ENCODE measurements at places on chromosomes 4 and X. TPM values are rescaled to one million over a fixed set of nuclear protein-coding genes. Genes with fewer than 3 reads are reported as not detected.
A peak's percentile ranks its signal among the peaks of the same experiment; 100 is the strongest.

- H3K4me1 ChIP-seq, result no peaks in the 10 kb centered on the region
- no peak overlapping the region for H3K4me3 ChIP-seq
- H3K36me3 ChIP-seq, result peaks cover 2% of the 10 kb centered on the region
- no peaks in the 10 kb centered on the region for H3K27me3 ChIP-seq
- no peak for DNase-seq
- no peak overlapping the region for H3K27ac ChIP-seq
Measured at GRCh38 chr4:112847781-112848180, 201.7 kb upstream of the ANK2 start.

Gene ADGRL3
- 19.6 TPM for total RNA-seq

Gene STARD8
- total RNA-seq, result 0.37 TPM

DNA sequence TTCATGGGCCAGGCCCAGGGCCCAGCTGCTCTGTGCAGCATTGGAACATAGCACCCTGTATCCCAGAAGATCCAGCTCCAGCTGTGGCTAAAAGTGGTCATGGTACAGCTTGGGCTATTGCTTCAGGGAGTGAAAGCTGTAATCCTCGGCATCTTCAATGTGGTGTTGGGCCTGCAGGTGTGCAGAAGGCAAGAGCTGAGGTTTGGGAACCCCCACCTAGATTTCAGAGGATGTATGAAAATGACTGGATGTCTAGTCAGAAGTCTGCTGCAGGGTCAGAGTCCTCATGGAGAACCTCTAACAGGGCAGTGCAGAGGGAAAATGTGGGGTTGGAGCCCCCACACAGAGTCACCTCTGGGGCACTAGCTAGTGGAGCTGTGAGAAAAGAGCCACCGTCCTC, 341.7 kb downstream of the PPP3CA start:
- H3K4me3 ChIP-seq, result no peak overlapping the region
- DNase-seq, result no peak
- no peaks in the 10 kb centered on the region for H3K27me3 ChIP-seq
- no peaks in the 10 kb centered on the region for H3K36me3 ChIP-seq

Gene PCYT1B
- total RNA-seq, result 3.1 TPM

DNA sequence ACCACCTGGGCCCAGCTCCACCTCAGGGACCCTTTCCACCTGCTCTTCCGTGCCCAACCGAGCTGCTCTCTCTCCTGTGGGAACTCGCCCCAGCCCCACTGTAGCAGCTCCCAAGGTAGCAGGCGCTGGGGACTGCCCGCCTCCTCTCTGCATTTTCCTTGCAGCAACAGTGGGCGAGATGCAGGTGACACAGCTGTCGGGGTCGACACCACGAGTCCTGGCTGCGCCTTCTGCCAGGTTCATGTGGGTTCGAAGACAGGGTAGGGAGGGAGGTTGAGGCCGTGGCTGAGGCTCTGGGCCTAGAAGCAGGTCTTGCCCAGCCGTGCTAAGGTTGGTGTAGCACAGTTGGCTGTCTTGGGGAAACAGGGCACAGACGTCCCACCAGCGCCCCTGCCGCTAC, 245.2 kb upstream of the FSTL5 start:
- peaks cover 6% of the 10 kb centered on the region for H3K27me3 ChIP-seq
- no peaks in the 10 kb centered on the region for H3K4me1 ChIP-seq
- DNase-seq, result no peak
- H3K4me3 ChIP-seq, result no peak overlapping the region

DNA sequence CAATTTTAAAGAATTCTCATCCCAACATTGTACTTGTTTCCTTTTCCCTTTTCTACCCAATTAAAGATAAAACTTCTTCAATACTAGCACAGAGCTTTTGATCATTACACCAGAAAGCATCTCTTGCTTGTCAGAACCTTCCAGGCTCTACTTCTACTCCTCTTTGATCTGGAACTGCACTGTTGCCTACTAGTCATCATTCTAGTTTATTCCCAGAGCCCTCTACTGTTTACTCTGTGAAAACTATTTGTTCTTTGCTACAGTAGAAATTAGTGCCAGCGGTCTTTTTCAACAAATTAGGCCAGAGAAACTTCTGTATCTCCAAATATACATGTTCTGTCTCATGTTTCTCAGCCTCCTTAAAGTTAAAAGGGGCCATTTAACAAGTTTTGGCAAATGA, 46.8 kb upstream of the TMPRSS11F start:
- H3K4me1 ChIP-seq, result peaks cover 3% of the 10 kb centered on the region
- H3K4me3 ChIP-seq, result no peak overlapping the region
- no peaks in the 10 kb centered on the region for H3K36me3 ChIP-seq

Gene ATP1B4
- total RNA-seq, result not detected

GRCh38 chrX:83860846-83861245, at the start of gene CYLC1:
CYLC1 (plus strand) TSS chrX:83861146; CDS start chrX:83861183, 37 bp downstream.
- no peak within 1 kb of the TSS for H3K27ac ChIP-seq
- no peaks in the 10 kb centered on the region for H3K36me3 ChIP-seq
- H3K27me3 ChIP-seq, result no peaks in the 10 kb centered on the region
- H3K4me1 ChIP-seq, result no peaks in the 10 kb centered on the region
- no peak within 1 kb of the TSS for H3K4me3 ChIP-seq

GRCh38 chrX:77118686-77119085, 328.5 kb upstream of the FGF16 start:
- H3K36me3 ChIP-seq, result no peaks in the 10 kb centered on the region
- no peak for DNase-seq
- H3K4me1 ChIP-seq, result no peaks in the 10 kb centered on the region

Gene HSFX2
- not detected for total RNA-seq

Gene S100P
- 0.95 TPM for total RNA-seq

GRCh38 chr4:100149190-100149589, 41.1 kb downstream of the DDIT4L start:
- no peak overlapping the region for H3K4me3 ChIP-seq
- DNase-seq, result no peak
- no peaks in the 10 kb centered on the region for H3K27me3 ChIP-seq
- no peak overlapping the region for H3K27ac ChIP-seq
- H3K4me1 ChIP-seq, result no peaks in the 10 kb centered on the region

Gene TMEM154
- 1.8 TPM for total RNA-seq

DNA sequence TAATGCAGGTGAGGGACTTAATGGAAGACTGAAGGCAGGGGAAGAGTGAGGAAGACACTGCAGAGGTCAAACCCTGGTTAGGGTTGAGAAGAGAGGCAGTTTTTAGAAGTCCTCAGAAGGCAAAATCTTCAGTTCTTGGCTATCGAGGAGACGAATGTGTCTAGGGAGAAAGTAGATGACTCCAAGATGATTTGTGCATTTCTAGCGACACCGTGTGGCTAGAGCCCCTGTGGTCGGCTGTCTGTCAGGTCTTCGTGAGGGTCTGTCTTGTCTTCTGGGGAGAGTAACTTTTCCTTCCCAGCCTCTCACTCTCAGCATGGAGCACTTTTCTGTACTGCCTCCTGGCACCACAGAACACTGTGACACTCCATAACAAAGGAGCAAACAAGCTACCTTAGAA, 458.1 kb downstream of the STIM2 start:
- H3K27me3 ChIP-seq, result peaks cover 14% of the 10 kb centered on the region
- no peaks in the 10 kb centered on the region for H3K4me1 ChIP-seq
- no peak for DNase-seq
- H3K27ac ChIP-seq, result no peak overlapping the region

- H3K4me1 ChIP-seq, result no peaks in the 10 kb centered on the region
- H3K4me3 ChIP-seq, result no peak overlapping the region
- DNase-seq, result no peak
- peaks cover 1% of the 10 kb centered on the region for H3K36me3 ChIP-seq
- no peak overlapping the region for H3K27ac ChIP-seq
- H3K27me3 ChIP-seq, result peaks cover 74% of the 10 kb centered on the region
Measured at GRCh38 chr4:3747581-3747904, 18.6 kb upstream of the ADRA2C start.

DNA sequence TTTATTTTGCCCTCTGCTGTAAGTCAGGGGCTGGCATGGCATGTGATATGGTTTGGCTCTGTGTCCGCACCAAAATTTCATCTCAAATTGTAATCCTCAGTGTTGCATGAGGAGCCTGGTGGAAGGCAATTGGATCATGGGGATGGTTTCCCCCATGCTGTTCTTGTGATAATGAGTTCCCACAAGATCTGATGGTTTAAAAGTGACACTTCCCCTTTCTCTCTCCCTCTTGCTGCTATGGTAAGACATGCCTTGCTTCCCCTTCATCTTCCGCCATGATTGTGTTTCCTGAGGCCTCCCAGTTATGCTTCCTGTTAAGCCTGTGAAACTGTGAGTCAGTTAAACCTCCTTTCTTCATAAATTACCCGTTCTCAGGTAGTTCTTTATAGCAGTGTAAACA, 72.0 kb upstream of the MSX1 start:
- peaks cover 12% of the 10 kb centered on the region for H3K4me1 ChIP-seq
- H3K27ac ChIP-seq, result no peak overlapping the region
- no peaks in the 10 kb centered on the region for H3K27me3 ChIP-seq

- peak overlapping the region; percentile 59 for H3K27ac ChIP-seq
- peaks cover 18% of the 10 kb centered on the region for H3K36me3 ChIP-seq
- H3K27me3 ChIP-seq, result no peaks in the 10 kb centered on the region
- no peak overlapping the region for H3K4me3 ChIP-seq
- no peak for DNase-seq
- H3K4me1 ChIP-seq, result peaks cover 24% of the 10 kb centered on the region
Measured at GRCh38 chrX:65723706-65724105, 56.3 kb downstream of the MSN start.

DNA sequence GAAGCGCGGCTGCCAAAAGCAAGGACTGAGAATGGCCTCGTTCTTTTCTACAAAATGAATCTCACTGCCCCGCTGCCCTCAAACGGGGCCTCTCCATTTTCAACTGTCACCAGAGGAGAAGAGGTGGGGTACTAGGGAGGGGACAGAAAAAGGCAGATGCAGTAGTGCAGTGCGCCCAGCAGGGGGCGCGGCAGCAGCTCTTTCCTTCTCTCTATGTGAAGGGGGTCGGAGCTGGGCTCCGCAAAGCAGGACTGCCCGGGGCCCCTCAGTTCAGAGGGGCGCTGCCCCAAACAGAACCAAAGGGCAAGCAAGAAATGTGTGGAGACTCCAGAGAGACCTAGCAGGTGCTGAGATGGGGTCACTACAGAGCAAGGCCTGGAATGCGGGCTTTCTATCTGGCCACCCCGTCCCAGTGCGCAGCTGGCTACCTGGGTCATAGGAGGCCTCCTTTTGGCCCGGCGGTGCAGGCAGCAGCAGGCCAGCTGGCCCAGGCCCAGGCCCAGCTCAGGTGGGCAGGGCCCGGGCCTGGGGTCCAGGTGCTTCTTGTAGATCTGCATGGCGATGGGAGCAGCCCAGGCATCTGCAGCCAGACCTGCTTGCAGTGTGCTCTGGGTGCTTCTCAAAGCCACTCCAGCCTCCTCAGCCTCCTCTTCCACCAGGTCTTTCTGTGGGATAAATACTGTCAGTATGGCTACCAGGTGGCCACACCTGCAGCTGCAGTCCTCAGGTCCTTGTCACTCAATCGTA, 5.9 kb downstream of the IRAK1 start:
- H3K27me3 ChIP-seq, result no peaks in the 10 kb centered on the region
- H3K36me3 ChIP-seq, result peaks cover 6% of the 10 kb centered on the region
- H3K27ac ChIP-seq, result no peak overlapping the region

GRCh38 chr4:88366460-88366859, 12.2 kb upstream of the HERC6 start:
- H3K27me3 ChIP-seq, result peaks cover 2% of the 10 kb centered on the region
- H3K4me3 ChIP-seq, result no peak overlapping the region
- DNase-seq, result no peak
- no peak overlapping the region for H3K27ac ChIP-seq
- no peaks in the 10 kb centered on the region for H3K4me1 ChIP-seq

- H3K27ac ChIP-seq, result no peak overlapping the region
- peaks cover 7% of the 10 kb centered on the region for H3K4me1 ChIP-seq
- H3K36me3 ChIP-seq, result no peaks in the 10 kb centered on the region
- no peaks in the 10 kb centered on the region for H3K27me3 ChIP-seq
- no peak overlapping the region for H3K4me3 ChIP-seq
- no peak for DNase-seq
Measured at GRCh38 chrX:41481264-41482109, 34.3 kb downstream of the NYX start.
